ENCODE measurements at places on chromosomes 2 and 18.

GRCh38 chr2:112345030-112346027, 69.9 kb downstream of the ZC3H6 start:
- DNase-seq: no peak

DNA sequence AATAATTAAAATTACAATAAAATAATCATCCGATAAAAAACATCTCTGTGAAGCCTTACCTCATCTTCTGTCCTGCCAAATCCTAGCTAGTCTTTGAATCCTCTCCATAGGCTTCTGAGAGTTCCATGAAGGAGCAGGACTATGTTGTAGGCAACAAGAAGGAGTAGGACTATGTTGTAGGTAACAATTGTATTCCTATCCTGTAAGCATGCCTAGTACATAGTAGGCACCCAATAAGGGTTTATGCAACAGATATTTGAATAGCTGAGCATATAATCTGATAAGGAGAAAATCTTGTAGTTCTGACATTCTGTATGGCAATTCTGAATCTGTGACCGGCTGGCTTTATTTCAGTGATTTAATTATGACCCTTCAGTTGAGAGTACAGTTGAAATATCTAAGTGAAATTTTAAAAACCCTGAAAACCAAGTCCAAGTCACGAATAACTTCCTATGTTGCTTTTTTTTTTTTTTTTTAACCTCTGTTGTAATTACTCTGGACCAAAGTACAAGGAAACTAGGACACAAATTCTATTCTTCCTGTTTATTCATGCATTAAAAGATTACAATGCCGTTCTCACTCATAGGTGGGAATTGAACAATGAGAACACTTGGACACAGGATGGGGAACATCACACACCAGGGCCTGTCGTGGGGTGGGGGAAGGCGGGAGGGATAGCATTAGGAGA, 27.8 kb downstream of the VWA3B start:
- DNase-seq: no peak

DNA sequence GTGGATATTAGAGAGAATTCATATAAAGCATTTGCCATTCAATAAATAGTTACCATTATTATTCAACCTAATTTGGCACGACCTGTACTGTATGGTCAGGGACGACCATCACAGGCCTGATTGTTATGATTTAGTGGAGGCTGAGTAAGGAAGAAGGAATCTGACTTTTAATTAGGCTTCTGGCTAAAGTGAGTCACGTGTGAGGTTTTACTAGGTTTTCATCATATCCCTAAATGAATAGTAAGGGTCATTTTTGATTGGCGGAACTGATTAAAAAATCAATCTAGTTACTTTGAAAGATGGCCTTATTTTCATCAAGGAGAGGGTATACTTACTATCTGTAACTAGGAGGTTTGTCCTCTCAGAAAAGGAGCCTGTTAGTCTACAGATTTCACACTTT, 143.4 kb downstream of the ADCYAP1 start:
- no peak for DNase-seq

DNA sequence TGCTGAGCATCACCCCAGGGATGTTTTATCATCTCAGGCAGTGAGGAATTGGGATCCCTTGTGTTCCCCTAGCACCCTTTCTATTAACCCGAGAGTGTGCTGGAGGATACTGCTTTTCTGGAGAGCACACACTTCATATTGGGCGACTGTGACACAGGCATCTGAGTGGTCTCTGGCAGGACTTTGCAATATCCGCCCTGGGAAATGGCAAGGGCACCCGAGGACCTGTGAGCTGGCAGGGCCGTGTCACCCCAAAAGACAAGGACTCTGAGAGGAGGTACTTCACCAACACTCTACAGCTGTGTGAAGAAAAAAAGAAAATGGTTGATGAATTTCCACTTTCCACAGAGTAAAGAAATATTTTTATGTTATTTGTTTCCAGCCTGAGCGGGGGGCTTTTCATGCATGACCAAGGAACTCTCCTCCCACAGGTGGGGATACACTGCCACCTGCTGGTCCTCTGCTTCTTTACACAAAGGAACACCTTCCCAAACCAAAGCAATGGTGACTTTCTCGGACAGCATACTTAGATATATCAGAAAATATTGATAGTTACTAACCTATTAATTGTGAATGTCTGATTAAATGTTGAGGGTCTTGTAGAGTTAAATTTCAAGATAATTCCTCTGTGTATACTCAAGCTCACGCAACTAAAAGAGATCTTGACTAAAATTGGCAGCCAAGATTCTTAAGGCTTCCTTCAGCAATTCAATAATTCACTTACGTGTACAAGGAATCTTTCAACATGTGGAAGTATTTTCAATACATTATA, 45.9 kb upstream of the REG3G start:
- DNase-seq: no peak

- DNase-seq: no peak
These were observed 84.2 kb upstream of the SALL3 start for GRCh38 chr18:78895207-78896001.

GRCh38 chr2:159683817-159684216, 28.5 kb upstream of the MARCHF7 start:
- DNase-seq: no peak

DNA sequence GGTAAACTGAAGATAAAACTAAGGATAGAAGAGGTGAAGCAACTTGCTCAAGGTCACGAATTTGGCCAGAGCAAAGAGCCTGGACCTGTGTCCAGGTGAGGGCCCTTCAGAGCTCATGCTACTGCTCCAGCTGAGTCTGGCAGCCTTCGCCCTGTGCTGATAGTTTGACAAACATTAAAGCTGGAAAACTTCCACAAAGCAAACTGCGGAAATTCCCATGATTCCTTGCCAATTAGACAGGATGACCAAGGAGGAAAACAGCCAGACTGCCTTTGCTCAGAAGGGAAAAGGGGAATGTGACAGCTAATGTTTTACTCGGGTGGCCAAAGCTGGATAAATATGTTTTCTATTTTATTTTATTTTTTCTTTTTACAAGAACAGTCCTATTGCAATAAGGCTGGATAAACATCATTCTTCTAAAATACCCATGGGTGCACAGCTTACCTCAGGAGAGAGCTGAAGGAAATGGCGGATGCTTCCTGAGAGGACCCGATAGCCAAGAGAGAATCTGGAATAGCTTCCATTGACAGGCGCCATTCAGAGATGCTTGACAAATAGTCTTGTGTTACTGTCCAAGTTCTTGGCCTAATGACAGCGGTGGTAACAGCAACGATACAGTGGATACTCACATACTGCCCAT, 5.3 kb upstream of the CTAGE1 start:
- no peak for DNase-seq

GRCh38 chr2:37581433-37581832, 90.0 kb downstream of the CDC42EP3 start:
- DNase-seq: no peak

DNA sequence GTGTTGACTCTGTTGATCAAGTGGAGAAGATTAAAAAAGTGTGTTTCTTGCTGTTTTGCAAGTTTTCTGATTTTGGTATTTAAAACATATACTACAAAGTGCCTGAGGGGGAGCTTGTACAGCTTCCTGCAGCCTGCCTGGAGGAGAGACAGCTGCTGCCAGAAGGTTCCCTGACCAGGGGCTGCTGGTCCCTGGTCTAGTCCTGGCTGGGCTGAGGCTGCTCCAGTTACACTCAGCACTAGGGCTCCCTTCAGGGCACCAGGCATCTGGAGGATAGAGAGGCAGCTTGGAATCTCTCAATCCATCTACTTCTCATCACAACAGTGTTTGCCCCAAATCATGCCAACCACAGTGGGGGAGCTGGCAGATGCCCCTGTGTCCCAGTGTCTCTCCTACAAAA, 4.8 kb downstream of the MC2R start:
- no peak for DNase-seq

DNA sequence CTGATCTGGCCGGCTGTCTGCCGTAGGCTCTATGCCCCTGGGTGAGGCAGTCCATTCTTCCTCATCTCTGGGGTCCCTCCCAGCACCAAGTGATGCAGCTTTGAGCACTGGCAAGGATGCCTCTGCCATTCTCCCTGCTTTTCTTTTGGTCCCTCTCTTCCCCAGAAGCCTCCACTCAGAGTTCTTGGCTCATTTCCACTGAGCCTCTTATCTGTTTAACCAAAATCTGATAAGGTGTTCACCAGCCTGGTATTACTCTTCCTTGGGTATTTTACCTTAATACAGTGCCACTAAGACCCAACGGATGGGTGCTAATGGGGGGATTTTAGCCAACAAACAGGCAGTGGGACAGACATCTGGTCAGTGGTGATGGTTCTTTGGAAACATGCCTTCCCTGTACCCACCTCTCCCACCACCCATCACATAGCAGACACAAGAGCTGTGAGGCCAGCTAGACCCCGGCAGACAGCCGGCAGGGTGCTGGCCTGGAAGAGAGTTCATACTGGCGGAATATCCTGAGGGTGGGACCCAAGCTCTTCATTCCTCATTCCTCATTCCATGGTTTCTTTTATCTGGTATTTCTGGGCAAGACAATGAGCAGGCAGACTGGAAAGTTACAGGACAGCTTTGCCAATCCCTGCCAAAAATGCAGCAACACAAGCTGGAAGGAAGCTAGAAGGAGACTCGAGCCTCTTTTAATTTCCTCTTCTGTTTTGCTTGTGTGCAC, 34.6 kb downstream of the ZBTB7C start:
- DNase-seq: no peak

DNA sequence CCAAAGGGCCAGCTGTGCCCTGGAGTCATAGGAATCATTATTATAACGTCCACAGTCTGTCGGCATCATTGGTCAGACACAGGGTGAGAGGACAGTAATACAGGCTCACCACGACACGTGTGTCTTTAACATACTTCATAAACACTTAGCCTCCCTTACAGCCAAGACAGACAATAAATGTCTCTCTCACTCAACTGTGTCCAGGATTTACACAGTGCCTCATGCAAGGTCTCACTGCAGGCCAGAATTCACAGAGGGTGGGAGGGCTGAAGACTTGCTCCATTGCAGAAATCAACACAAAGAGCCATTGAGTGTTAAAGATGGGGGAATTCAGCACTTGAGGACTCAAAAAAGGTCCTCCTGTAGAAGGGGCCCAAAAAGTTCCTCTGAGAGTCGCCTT, 210.5 kb downstream of the BCL2 start:
- DNase-seq: no peak

DNA sequence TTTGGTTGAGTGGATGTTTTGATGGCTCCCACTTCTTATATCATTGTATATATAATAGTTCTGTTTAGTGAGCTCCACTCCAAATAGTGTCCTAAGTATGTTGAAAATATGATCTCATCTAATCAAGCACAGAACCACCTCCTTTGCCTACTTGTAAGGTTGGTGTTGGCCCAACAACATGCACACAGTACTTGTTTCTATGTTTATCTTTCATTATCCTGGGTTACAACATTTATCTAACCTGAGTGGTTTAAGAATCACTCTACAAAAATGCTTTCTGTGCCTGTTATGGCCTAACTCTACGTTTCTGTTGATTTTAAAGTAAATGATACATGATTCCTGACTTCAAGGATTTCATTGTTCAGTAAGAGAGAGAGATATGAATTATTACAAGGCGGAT, 281.9 kb downstream of the FIGN start:
- no peak for DNase-seq

DNA sequence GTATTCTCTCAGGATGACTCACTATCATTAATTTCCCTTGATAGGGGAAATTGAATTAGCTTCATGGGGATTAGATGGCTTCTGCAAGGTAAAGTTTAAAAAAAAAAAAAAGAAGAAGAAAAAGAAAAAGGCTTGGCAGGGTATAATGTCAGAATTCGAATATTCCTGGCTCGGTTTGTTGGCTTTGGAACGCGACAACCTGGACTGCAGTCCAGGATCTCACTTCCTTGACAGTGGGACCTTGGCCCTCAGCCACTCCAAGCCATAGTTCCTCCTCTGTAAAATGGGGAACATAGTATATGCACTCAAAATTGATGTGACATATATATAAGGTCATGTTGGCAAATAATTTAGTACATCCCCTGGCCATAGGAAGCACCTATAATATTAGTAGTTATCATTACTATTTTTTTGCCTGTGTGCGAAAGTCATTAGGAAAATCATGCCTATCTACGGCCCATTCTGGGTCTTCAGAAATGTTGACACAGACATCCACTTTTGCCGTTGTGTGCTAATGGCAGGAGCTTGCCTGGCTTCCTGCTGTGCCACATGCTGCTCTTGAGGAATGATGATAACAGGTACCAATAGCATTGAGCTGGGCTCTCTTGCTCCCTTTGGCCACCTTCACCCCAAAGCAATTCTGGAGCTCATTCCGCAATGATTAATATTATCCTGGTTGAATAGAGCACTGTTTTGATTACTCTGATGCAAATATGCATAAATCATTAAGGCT, 97.9 kb downstream of the MTCL1 start:
- no peak for DNase-seq

Measured in NCI-H187 treated with DMSO at 0.1 percent for 48 hours (cell line).